Central memory CD4-positive, alpha-beta T cell (primary cell): ENCODE measurements at places on chromosomes 5 and 9.

DNA sequence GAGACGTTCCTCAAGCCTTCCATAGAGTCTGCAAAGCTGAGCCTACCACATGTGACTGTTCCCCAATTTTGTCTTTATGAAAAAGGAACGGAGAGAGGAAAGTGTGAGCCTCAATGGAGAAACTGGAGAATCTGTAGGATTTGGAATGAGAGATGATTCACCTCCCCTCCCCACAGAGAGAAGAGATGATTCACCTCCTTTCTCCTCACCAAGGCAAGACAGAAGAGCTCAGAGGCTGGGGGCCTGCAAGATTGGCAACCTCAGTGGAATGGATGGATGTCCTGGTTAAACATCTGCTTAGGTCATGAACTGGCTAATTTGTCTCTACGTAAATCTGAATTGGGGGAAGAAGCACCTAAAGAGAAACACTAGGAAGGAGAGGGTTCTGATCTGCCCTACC lies 17.0 kb upstream of the MOCS2 start:
- no peak for DNase-seq

- no peak for DNase-seq
Observed at GRCh38 chr9:136023410-136024225, 62.4 kb upstream of the UBAC1 start.

GRCh38 chr5:7745882-7746610 lies 104.9 kb downstream of the CFAP90 start:
- DNase-seq, result peak; percentile 4

DNA sequence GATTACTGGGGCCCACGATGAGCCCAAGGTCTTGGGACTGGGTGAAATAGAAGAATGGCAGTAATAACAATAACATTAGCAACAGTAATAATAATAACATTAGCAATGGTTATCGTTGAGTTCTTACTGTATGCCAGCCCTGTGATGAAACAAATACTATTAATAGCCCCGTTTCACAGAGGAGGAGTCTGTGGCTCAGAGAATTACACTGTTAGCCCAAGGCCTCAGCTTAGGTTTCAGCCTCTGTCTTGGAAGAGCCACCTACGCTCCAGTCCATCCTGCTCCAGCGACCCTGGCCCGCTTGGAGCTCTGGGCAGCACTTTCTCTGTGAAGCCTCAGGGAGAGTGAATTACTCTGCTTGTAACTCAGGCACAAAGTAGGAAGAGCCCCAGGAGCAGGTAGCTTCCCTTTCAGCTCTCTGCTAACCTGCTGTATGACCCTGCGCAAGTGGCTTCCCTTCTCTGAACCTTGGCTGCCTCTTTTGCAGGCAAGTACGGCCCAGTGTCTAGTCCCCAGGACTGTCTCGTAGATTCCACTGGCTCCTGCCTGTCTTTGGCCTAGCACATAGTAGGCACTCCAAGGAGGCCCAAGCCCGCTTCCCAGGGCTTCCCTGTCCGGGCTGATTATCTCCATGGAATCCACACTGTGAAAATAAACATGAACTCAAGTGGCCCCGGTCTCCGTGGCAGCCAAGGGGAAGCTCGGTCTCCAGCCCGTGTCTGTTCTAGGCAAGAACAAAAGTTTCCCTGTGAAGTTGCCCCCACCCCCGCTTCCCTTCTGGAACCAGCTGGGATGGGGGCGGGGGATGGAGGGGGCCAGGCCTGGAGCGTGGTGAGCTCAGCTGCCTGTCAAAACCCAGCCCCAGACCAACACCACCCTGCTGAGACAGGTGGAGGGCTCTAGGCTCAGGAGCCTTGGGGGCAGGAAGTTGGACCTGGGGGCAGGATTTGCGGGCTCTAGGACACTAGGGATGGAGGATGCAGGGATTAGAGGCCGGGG lies 26.2 kb upstream of the LMX1B start:
- DNase-seq, result no peak

- DNase-seq, result no peak
Observed at GRCh38 chr5:66886941-66887340, 290.7 kb downstream of the MAST4 start.

DNA sequence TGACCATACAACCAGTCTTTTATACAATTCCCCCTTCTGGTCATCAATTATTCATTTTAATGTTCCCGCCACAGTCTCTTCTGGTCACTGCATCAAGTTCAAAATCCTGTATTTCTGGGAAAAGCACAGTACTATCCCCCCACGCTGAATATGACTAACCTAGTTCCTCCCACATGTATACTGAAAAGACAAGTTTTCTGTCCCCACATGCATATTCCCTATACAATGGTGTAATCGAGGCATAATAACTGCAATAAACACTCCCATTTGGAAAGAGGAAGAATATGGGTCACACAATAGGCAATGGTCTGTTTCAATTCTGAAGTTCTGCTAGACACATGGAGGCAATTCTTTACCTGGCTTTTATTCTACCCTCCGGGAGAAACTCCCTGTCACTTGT lies 344.9 kb downstream of the EFNA5 start:
- DNase-seq, result no peak

DNA sequence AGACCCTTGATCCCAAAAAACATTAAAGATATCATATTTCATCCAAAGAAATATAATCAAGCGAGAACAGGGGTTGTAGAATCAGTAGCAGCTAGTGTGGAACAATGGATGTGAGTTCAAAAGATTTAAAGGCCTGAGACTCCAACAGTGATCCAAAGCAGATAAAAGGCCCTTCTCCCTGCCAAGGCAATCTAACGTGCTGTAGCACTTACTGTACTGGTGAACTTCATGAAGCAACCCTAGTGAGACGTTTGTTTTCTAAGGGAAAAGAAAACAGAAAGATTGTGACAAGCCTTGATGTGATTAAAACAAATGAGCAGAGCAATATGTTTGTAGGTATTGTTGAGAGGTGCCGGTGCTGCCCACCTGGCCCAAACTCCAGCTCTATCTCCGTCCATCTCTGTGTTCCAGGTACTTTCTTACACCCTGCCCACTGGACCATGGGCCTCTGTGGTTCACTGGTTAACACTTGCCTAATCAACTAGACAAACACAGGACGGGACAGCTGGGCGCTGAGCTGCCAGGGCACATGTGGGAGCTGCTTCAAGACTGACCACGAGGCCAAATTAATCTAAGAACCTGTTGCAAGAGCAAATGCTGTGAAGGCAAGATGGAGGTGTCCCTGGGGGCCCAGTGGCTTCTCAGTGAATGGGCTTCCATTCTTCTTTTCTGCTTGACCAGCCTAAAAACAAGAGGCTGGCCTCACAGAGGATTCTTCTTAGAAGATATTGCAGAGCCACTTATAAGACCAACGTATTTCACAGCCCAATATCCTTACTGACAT lies 265.5 kb downstream of the CWC27 start:
- DNase-seq, result no peak

DNA sequence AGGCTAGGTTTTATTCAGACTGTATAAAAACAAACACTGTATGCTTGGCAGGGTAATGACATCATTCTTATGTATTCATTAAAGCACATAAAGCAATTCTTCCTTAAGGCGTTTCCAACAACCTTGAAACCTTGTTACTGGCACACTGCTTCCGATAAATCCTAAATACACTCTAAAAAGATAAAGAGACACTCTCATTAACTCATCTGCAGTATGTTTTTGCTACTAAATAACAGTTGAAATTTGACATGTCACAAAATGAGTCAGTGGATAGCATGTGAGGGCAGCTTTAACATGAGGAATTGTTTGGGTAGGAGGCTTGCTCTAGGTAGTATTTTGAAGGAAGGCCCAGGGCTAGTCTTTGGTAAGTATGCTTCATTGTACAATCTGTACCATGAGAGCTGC lies 13.7 kb downstream of the YIPF5 start:
- DNase-seq, result no peak

DNA sequence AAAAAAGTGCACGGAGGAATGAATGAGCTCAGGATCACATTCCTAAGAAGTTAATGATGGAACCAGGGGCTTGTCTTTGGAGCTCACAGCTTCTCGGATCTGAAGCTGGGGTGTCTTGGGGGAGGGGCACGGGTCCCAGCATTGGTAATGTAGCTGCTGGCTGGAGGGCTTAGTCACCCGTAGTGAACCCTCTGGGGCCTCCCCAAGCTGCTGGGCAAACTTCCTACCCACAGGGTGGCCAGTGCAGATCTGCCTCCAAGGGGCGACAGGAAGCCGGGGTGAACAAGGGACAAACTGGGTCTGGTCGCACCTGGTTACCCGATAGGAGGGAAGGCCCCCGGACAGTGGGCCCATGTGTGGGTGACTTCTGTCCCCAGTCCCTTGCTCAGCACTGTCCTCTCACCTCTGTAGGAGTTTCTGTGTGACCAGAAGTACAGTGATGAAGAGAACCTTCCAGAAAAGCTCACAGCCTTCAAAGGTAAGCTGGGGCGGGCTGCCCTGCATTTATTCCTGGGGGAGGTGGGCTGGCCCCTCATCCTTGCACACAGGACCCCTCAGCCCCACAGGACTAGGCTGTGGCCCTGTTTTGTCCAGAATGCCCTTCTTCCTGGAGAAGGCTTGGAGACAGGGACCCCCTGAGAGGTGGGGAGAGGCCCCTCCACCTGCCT lies 14.1 kb upstream of the NUP214 start:
- no peak for DNase-seq

DNA sequence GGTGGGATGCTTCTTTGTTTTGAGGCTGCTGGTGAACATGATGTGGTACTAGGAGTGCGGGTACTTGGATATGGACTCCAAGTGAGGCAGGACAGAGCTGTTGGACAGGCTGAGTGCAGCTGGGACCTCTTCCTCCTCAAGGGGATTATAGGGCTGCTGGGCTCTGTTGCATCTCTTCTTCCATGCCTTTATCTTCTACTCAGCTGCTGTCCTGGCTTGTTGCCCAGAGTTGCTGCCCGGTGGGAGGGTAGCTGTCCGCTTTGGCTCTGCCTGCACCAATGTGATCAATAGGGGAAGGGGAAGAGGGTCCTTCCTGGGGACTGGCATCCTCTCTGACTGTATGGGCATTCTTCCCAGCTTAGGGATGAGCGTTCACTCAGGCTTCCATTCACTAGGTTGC lies 1217.9 kb upstream of the ACO1 start:
- no peak for DNase-seq

GRCh38 chr5:1756481-1756880 lies 43.2 kb downstream of the MRPL36 start:
- no peak for DNase-seq

DNA sequence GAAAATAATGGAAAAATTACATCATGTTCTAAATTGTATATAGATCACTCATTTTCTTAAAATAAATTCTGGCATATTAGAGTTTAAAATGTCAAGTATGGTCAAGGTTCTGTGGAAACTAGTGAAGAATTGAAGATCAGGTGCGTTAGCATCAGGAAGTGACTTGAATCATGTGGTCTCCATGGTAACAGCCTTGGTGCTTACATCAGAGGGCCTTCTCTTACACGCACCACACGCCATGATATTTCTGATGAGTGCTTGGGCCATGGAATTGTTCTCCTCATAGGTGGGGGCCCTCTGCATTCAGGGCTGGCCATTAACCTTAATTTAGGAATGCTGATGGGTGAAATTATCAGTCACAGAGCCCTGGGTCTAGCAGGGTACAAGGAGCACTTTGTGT lies 288.1 kb upstream of the EFNA5 start:
- no peak for DNase-seq

DNA sequence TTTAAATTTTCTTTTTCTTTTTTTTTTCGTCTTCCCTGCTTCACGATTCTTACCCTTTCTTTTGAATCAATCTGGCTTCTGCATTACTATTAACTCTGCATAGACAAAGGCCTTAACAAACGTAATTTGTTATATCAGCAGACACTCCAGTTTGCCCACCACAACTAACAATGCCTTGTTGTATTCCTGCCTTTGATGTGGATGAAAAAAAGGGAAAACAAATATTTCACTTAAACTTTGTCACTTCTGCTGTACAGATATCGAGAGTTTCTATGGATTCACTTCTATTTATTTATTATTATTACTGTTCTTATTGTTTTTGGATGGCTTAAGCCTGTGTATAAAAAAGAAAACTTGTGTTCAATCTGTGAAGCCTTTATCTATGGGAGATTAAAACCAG lies 352.2 kb downstream of the NTRK2 start:
- DNase-seq, result no peak

- no peak for DNase-seq
Observed at GRCh38 chr9:7320139-7320538, 479.4 kb downstream of the DMAC1 start.

DNA sequence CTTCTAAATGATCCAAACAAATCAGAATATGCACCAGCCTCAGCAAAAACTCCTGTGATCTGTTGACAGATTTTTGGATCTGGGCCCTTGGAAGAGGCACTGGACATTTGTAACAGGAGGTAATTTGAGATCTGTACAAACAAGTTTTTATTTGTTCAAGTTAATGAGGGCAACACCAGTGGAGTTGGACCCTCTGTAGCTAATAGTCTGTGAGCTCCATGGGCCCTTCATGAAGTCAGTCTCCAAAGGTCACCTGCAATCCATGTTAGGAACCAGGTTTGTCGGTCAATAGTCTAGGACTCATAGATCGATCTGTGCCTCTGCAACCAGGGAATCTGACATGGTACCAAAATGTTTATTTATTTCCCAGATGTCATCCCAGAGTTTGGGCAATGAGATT lies 40.9 kb downstream of the PAM start:
- DNase-seq, result no peak

DNA sequence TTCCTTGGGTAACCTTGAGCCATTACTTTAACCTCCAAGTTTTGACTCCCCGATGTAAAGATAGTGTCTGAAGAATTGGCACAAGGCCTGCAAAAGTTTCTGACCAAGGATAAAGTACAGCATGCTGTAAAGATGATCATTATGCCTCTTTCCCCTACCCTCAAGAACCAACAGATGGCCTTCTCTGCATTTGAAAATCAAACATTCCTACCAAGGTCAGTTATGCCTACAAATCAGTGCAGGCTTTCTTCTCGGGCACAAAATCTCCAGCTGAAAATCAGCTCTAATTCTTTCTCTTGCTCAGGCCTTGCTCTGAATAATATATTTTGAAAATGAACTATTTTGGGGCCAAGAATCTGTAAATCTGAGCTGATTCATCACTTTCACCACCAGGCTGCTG lies 59.7 kb downstream of the PPP2R2B start:
- DNase-seq, result no peak
